NCI-H1436 treated with DMSO at 0.1 percent for 48 hours (cell line): ENCODE measurements at places on chromosomes 7 and 10.

GRCh38 chr10:116421815-116422214 lies 5.8 kb upstream of the PNLIPRP3 start:
- DNase-seq, result no peak

- no peak for DNase-seq
Observed at GRCh38 chr7:94089806-94090205, 85.7 kb upstream of the BET1 start.

- no peak for DNase-seq
Observed at GRCh38 chr10:106992055-106992454, 172.5 kb downstream of the SORCS1 start.

DNA sequence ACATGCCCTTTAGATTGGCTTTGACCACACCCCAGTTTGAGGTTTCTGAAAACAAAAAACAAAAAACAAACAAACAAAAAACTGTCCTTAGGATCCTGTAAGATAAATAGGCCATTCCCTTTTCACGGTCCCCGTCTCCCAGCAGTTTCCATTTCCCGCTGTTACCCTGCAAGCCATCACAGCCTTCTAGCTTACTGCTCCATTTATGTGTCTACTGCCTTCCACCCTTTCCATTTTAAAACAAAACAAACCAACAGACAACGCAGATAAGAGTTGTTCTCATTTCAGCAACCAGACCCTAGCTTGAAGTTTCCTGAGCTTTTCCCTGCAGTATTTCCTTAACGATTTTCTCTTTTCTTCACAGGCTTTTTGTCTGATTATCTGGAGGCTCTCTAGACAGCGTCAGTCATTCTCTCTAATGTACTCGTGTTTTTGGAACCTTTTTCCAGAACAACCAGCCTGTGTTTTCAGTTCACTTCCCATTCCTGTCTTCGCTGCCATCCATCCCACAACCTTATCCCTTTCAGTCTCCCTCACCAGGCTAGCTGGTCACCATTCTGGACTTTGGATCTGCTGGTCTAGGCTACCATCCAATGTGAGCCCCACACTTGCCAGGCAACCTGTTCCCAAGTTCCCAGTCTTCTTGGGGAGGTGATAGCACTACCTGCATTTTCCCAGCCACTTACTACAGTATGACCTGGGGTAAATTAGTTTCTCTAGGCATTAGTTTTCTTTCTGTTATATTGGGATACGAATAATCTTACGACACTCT lies 317.3 kb upstream of the FZD1 start:
- DNase-seq, result no peak

DNA sequence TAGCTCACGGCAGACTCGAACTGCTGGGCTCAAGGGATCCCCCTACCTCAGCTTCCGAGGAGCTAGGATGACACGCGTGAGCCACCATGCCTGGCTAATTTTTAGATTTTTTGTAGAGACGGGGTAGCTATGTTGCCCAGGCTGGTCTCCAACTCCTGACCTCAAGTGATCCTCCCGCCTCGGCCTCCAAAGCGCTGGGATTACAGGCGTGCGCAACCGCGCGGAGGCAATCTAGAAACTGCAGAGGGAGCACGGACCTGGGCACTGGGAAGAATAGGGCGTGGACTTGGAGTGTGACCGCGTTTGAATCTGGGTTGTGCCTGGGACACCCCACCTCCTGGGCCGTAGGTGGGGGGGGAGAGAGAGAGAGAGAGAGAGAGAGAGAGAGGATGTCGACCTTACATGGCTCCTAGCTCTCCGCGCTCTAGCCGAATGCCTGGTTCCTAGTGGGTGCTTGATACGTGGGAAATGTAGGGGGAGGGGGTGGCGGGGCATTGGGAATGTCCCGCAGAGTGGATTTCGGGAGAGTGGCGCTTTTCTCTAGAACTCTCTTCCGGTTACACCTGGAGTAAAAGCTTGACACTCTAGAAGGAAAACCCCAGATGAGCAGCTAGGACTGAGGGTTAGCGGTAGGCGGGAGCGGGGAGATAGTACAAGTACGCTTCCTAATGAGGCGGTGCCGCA lies 1.2 kb upstream of the MAP3K8 start:
- DNase-seq, result no peak

GRCh38 chr7:135930565-135931461 lies 46.3 kb downstream of the MTPN start:
- DNase-seq, result no peak

GRCh38 chr10:101834341-101834740 lies 9.3 kb downstream of the KCNIP2 start:
- DNase-seq, result no peak

- DNase-seq, result no peak
Observed at GRCh38 chr7:117006907-117007684, 53.8 kb downstream of the ST7 start.
